ENCODE measurements at places on chromosomes 5 and 9.

DNA sequence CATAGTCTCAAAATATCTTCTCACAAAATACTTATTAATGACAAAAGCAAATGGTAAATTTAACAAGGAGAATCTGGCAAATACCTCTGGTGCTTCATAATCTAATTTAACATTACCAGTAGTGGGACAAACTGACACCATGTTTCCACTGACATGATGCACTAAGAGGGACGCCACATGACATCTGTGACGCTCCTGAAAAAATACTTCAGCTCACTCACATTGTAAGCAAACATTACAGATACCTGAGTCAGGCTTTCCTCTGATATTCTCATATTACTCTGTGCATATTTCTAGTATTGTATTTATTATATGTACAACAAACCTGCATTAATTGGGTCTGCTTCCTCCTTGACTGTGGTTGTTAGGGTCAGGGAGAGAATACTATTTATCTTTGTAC is 56.7 kb upstream of the OSMR start:
- DNase-seq = no peak

DNA sequence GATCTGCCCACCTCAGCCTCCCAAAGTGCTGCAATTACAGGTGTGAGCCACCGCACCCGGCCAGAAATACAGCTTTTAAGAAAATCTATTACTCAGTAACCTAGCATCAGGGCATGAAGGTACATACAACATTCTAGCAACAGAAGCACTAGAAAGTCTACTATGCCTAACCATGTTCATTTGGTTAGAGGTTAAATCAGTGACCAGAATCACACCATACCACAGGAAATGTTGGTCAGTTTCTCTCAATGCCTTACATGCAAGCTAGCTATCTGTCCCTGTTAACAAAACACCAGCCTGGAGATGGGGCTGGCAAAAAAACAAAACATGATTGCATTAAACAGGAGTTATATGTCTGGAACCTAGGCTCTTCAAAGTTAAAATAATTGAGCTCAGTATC is 104.1 kb downstream of the STRBP start:
- DNase-seq = no peak

DNA sequence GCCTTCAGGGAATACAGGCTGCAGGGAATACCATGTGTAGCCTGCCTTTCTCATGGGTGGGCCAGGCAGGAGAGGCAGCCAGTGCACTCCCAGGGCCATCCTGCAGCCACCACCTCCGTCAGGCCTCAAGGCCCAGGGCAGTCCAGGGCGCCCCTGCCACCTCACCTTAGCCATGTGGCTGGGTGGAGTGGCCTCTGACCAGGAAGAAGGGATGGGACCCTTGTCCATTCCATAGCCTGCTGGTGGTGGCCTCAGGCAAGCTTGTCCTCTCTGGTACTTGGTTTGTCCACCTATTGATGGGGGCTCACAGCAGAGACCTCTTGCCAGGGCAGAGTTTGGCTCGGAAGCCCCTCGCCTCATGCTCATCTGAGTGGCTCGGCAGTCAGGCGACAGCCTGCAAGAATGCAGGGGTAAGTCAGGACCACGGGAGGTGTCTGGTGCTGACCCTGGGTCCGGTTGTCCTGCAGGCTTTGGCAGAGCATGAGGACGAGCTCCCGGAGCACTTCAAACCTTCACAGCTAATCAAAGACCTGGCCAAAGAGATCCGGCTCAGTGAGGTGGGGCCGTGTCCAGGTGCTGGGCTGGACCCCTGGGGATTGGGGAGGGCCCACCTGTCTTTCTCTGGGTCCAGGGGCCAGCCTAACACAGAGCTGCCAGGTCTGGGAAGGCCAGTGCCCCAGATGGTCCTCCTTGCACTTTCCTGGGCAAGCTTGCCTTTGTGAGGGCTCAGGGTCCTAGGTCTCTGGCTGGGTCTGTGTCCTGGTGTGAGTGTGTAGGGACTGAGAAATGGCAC is 82.9 kb downstream of the PHF2 start:
- DNase-seq = no peak

DNA sequence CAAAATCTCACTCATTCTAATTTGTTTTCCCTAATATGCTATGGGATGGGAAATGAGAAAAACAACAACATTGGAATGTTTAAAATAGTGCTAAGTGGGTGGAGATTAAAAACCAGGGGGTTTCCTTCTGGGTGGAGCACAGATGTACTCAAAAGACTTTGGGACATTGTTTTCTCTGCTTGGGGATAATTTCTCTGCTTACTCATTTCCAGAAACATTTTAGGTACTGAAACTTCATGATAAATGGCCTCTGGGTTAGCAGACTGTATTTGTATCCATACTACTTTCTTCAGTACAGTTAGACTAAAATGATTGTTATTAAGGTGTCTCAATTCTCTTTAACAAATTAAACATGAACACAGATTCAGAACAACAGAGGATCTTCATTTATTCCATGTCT is 17.4 kb downstream of the ELOVL7 start:
- no peak for DNase-seq

- no peak for DNase-seq
Observed at GRCh38 chr5:51661646-51662265, 278.5 kb downstream of the ISL1 start.

DNA sequence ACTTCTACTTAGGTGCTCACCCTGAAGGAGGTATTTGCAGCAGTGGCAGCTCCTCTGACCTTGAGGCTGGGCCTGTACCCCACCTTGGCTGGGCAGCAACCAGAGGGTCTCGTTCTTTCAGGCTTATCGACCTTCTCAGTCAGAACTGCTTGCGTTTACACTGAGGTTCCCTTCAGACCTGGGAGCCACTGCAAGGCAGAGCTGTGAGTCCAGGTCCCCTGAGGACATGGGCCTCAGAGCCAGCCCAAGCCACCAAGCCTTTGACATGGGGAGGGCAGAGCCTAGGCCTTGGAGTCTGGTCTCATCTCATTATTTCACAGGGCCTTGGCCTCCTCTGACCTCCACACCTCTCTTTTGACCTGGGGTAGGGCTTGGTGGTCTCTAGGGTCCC is 13.7 kb downstream of the ACSL6 start:
- DNase-seq = no peak

GRCh38 chr5:51391175-51391574 is 7.9 kb downstream of the ISL1 start:
- DNase-seq = no peak

- no peak for DNase-seq
Observed at GRCh38 chr5:10600626-10601245, 36.9 kb downstream of the ANKRD33B start.
